GM23248 (cell line): ENCODE measurements at places on chromosomes 6 and 20. TPM values are rescaled to one million over a fixed set of nuclear protein-coding genes. Genes with fewer than 3 reads are reported as not detected.
A peak's percentile ranks its signal among the peaks of the same experiment; 100 is the strongest.

Gene CRYBG1
- 1.9 and 2.1 TPM in 2 replicates for polyA plus RNA-seq

Gene FAM83C
- not detected in 2 replicates for polyA plus RNA-seq

Gene SAMD5
- not detected in 2 replicates for polyA plus RNA-seq

- no peak for DNase-seq
Observed at GRCh38 chr6:41984623-41985022, 43.0 kb upstream of the CCND3 start.

GRCh38 chr6:125798734-125799508 is 8.2 kb downstream of the NCOA7 start:
- DNase-seq: peak; percentile 18

Gene ZKSCAN8
- polyA plus RNA-seq: 4.1 TPM in 2 replicates

Gene DOK5
- 16.0 and 16.1 TPM in 2 replicates for polyA plus RNA-seq

DNA sequence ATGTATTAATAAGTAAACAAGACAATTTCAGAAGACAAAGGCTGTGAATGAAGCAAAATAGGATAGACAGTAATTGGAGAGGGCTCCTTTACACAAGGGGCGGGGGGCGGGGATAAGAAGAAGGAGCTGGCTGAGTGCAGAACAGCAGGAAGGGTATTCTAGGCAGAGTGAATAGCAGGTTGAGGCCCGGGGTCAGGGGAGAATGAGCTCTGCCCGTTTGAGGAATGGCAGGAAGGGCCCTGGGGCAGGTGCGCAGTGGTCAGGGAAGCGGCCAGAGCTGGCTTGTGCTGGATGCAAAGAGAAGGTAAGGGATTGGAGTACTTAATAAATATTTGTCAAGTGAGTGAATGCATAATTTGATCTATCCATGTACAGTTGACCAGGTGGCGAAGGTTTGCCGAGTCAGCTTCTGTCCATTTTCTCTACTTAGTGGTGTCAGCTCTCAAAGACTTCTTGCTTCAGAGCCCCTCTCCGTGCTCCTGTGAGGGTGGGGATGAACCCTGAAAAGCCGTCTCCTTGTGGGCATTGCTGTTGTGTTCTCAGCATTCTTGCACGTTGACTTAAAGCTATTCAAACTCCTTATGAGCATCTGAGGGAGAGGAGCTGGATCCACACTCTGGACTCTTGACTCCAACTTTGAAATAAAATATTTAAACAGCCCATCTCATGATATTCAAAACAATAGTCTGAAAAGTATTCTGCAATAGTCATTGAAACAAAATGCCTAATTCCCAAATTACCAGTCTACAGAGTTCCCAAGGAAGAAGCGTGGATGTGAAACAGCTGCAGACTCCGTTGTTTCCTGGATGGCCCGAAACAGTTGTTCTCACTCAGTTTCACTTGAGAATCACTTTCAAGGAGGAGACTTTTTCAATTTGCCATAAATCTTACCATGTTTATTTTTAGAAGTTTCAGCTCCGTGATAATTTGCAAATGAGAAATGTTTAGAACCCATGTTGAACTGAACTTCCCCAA is 105.1 kb downstream of the EDN3 start:
- DNase-seq: no peak

Gene XRN2
- polyA plus RNA-seq: 54.3 and 55.0 TPM in 2 replicates

DNA sequence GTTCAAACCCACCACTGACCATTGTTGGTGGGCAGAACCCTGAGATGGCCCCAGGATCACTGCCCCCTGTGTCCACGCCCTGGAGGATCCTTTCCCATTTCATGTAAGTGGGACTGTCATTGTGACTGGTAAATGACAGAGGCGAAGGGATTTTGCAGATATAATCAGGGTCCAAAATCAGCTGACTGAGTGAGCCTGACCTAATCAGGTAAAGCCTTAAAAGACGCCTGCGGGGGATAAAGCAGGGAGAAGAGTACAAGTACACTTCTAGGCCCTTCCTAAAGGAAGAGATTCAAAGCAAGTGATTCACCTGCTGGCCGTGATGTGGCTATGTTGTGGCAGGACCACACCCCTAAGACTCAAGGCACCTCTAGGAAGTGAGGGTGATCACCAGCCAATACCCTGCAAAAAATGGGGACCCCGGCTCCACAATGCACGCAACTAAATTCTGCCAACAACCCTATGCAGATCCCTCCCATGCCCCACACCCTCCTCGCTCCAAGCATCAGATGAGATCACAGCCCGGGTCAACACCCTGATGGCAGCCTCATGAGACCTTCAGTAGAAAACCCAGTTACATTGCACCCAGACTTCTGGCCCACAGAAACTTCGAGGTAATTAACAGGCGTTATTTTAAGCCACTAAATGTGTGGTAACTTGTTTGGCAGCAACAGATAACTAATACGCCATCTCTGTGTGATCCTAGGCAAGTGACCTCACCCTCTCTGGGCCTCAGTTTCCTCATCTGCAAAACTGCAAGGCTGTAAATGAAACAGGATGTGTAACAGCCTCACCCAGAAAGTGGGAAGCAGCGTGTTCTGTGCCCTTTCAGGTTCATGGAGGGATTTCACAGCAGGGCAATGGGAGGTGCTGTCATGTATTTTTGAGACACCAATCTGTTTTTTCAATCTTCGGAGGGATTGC is 11.3 kb downstream of the PREX1 start:
- DNase-seq: no peak

GRCh38 chr20:22686097-22686496 is 101.7 kb upstream of the FOXA2 start:
- DNase-seq: peak; percentile 82
